ENCODE measurements at places on chromosomes 4 and X.
A peak's percentile ranks its signal among the peaks of the same experiment; 100 is the strongest.

- DNase-seq, result peak; percentile 52
These were observed 158.8 kb downstream of the ADGRA3 start for GRCh38 chr4:22356987-22357596.

DNA sequence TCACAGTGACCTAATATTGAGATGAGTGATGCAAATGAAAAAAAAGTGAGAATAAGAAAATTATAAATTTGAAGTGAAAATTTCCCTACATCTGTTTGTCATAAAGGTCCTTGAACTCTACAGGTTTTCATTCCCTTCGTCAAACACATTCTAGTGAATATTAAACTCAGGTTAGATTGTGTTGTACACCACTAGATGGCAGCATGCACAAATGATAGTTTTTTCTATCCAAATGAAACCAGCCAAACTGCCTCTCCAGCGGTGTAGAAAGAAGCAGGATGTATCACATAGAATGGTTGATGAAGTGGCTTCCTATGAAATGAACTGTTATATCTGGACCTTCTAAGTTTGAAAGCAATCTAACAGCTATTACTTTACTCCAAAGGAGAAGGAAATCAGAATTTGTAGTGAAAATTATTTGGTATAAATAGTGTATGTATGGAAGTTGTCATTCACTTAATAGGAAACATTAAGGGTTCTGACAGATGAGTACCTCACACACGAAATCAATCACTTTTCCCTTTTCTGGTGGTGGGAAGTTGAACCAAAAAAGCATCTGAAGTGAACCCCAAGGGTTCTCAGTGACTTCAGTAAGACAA is 382.7 kb downstream of the UNC5C start:
- DNase-seq, result peak; percentile 67

- peak; percentile 77 for DNase-seq
These were observed at the start of gene SOWAHB for GRCh38 chr4:76897536-76898384. Gene SOWAHB (minus strand): TSS chr4:76898144. CDS start chr4:76897849, 295 bp downstream.

- peak; percentile 41 for DNase-seq
These were observed 113.4 kb upstream of the FAM241A start for GRCh38 chr4:112031712-112032328.

- peak; percentile 84 for DNase-seq
These were observed at the start of gene PLA2G12A for GRCh38 chr4:109729718-109730618. Gene PLA2G12A (minus strand): TSS chr4:109730070. CDS start chr4:109729809, 261 bp downstream.

- no peak for DNase-seq
These were observed at the start of gene MAGEC1 for GRCh38 chrX:141903400-141904155. Gene MAGEC1 (plus strand): TSS chrX:141903894. CDS start chrX:141905073, 1,179 bp downstream.

DNA sequence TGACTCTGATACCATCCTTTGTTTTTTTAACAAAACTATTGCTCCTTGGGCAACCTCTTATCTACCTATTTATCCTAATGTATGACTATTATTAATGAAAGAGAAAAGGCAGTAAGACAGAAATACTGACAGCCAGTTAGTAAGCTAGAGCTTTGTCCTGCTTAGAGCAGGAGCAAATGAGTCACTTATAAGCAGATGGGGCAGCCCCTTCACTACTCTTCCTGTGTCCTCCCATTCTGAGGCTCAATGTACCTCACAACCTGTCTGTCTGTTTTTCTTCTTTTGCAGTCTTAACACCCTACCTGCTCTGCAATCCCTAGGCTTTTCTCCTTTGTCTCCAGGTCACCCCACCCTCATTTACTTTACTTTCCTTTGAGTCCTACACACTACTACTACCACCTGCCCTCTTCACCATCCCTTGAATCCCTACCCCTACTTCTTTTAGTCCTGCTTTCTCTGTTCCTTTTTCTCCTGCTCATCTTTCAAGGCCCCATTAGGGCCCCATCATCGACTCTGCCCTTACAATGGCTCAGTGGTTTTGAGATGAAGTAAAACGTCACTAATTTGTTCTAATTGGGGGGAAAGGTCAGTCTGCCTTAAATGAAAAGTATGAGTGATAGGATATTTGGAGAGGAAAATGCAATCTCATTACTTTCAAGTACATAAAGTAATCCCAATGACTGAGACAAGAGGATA is 294.3 kb downstream of the GUCY2F start:
- no peak for DNase-seq

DNA sequence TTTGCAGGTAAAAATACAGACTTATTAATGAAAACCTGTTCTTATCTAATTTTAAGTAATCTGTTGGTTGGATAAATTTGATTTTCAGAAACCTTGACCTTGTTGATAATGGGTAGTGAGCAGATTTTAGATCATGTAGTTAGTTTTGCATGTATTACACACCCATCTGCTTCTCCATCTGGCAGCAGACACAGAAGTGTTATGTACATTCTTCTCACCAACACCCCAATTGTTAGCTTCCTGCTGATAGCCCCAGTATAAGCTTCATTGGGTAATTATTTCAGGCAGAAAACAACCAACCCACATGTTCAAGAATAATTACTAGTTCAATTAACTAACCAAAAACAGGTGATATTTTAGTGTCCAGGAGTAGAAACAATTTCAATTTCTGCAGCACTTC is 1740.5 kb upstream of the AGA start:
- no peak for DNase-seq

DNA sequence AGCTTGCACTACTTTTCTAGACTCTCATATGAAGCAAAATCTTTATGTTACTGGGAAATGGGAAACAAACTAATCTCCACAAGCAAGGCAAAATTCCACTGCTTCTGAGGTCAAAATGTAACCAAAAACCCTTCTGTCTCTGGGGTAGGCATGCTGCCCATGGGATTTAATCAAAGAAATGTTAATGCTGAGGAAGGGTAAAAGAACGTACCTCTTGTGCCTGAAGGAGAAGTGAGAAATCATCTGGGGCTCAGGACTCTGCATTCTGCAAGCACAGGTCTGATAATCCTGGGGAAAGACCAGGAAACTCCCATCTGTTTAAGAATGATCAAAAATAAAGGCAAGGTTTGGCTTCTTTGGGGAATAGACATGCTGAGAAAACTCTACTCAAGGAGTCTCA is 184.7 kb downstream of the GRID2 start:
- no peak for DNase-seq

GRCh38 chr4:138307319-138307718 is 65.2 kb upstream of the SLC7A11 start:
- DNase-seq, result no peak

DNA sequence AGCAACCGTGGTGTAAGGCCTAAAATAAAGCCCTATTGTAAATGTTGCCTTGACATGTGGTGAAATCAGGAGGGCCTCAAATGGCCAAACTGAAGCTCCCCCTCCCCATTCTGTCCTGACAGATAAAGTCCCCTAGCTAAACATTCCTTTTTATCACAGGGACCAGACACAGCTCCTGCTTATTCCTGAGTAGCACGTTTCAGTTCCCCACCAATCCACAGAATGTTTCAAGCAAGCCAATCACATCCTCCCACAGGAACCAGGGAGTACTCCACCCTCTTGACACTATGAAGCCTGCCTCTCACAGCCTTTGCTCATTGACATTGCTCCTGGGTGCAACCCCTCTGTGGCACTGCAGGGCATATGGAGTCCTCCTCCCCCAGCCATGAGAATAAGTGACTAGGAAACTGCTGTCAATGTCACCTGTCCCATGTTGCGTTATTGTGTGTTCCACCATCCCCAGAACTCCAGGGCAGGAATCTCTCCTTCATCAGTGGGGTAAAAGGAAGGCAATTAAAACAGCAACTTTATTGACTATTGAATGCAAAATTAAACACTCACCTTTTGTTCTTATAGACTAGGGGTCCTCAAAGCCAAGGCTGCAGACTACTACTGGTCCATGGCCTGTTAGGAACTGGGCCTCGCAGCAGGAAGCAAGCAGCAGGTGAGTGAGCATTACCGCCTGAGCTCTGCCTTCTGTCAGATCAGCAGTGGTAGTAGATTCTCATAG is 128.1 kb downstream of the COL25A1 start:
- DNase-seq, result no peak

DNA sequence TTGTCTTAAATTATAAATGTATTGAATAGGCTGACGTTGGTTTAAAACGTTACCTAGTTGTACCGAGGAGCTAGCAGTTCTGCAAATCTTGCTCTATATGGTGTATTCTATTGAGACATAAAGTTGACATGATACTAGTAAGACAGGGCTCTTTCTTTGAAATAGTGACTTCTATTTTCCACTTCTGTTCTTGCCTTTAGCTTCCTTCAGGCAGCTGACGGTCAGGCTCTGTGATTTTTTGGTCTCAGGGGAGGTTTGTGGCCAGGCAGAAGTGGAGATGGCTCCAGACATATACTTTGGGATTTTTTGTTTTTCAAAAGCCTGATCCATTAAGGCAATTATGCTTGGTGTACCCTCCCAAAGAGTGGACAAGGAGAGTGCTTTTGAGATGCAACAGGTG is 95.2 kb downstream of the SLC34A2 start:
- DNase-seq, result no peak

- DNase-seq, result no peak
These were observed 75.1 kb downstream of the CEP44 start for GRCh38 chr4:174358829-174359228.

DNA sequence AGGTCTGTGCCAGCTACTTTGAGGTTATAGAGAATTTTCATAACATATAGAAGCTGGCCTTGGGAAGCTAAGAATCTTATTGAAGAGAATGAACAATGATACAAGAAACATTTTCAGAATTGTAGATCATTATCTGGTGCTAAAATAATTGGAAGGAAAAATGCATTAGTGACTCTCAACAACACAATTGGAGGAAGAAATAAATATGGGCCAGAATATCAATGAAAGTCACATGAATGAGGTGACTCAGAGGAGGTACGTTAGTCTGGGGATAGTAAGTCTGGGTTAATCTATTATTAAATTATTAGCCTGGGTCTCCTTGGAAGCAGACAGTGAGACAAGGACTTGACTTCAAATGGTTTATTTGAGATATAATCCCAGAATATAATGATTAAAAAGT is 529.3 kb upstream of the SLIT2 start:
- no peak for DNase-seq

- no peak for DNase-seq
These were observed 276.0 kb downstream of the SHOX start for GRCh38 chrX:906586-906985.

GRCh38 chr4:43126595-43126994 is 234.1 kb downstream of the GRXCR1 start:
- DNase-seq, result no peak

- DNase-seq, result no peak
These were observed 47.9 kb downstream of the COX18 start for GRCh38 chr4:73021634-73022033.

DNA sequence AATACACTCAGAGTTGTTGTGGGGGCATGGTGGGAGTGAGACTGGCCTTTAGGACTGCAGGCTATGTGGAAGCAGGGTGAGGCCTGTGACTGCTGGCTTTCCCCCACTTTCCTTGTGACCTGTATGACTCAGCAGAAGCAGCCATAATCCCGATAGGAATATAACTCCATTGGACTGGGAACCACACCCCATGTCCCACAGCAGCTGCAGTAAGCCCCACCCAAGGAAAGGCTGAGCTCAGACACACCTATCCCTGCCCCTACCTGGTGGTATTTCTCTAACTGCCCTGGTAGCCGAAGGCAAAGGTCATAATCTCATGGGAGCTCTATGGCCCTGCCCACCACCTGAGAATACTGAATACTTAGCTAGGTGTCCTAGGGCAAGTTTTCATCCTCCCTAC is 169.3 kb downstream of the GC start:
- no peak for DNase-seq

GRCh38 chr4:112007391-112007790 is 137.9 kb upstream of the FAM241A start:
- no peak for DNase-seq

- no peak for DNase-seq
These were observed 235.4 kb downstream of the RAB28 start for GRCh38 chr4:13248621-13249298.

DNA sequence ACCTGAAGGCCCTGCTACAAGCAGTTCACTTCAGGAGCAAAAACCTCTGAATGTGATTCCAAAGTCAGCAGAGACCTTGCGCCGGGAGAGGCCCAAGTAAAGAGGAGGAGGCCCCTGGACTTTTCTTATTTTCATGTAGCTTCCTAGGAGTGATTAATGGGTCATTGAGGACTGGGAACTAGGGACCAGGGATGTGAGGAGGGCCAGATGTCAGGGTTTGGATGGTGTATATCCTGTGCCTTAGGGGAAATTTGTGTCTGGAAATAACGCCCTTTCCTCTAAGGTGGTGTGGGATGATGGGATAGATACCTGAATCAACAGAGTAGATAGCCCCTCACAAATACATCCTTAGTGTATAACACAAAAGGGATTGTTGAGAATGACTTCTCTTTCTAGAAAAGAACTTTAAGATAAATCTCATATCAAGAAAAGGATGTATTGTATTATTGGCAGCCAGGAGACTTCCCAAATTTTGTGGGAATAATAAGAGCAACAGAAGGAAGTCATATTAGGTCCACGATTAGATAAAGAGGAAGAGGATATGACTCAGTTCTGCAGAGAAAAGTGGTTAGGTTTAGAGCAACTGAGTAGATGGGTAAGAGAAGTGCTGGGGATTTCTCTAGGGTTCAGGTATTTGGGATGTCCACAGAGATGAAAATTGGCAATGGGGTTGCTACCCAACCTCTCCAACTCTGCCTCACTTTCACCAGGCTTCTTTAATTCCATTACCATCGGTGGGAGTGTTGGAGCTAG is 1.1 kb downstream of the ITGB1BP2 start:
- no peak for DNase-seq

GRCh38 chrX:133185119-133185518 is 33.0 kb downstream of the TFDP3 start:
- no peak for DNase-seq

- peak; percentile 51 for DNase-seq
These were observed 307 bp downstream of the ATG4A start for GRCh38 chrX:108091878-108092291.

DNA sequence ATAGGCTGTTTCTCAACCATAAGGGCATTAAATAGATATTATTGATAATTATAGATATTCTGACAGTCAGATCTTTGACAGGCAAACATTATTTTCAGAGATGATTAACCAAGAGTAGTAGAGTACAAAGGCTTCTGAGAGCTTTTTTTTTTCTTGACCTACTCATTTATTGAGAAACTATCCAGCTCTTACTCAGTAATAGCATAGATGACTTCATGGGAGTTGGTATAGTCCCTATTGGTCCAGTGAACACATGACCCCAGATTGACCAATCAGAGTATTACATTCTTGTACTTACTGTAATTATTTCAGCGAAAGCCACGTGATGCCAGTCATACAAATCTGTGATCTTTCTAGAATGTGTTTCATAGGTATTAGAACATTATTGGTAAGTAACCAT is 508.7 kb downstream of the FSTL5 start:
- DNase-seq, result no peak

DNA sequence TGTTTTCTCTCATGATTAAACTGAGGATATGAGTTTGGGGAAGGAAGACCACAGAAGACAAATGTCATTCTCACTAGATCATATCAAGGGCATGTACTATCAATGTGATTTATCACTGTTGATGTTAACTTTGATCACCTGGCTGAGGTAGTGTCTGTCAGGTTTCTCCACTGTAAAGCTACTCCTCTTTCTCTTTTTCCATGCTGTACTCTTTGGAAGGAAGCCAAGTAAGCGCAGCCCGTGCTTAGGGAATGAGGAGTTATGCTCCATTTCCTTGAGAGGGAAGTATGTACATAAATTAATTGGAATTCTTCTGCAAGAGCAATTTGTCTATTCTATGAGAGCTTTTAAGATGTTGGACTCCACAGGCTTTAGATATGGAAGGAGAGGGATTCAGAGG is 4.0 kb upstream of the KANTR start:
- DNase-seq, result no peak
